DND-41 (cell line): ENCODE measurements at places on chromosomes 16 and 17.
A peak's percentile ranks its signal among the peaks of the same experiment; 100 is the strongest.

DNA sequence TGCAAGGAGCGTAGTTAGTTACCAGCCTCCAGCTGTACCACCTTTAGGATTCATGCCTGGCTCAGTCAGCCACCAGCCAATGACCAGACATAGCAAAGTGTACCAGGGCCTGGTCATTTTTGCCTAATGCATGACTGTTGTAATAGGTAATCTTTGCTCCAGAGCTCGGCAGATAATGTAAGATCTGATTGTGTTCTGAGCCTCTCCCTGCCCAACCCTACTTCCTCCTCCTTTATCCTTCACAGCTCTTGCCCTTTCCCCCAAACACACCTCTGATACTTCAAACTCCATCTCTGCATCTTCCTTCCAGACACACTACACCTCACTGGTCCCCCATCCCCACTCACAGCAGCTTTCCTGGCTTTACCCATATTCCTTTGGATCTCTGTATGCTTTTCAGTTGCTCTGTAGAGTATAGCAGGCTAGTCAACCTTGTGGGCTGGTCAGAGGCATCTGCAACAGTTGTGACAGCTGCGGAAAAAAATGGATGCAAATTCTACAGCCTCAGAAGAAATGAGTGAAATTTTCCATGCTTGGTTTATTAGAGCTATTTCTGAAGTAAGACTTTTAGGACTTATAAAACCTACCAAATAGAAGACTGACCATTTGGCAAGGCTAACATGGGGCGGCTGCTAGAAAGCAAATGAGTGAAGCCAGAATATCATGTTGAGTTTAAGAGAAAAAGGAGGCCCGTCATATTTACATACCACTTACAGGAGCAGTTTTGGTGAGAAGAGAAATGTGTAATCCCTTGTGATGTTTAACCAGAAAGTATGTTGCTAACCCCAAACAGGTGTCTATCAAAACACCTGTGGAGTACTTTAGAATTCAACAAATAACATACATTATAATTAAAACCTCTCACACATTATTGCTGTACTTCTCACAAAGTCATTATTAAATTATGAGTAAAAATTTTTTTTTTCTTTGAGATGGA is 19.9 kb upstream of the C16orf87 start:
- no peaks in the 10 kb centered on the region for H3K27me3 ChIP-seq
- no peaks in the 10 kb centered on the region for H3K4me1 ChIP-seq
- H3K4me3 ChIP-seq, result no peak overlapping the region
- H3K36me3 ChIP-seq, result no peaks in the 10 kb centered on the region
- H3K27ac ChIP-seq, result no peak overlapping the region

GRCh38 chr16:49161191-49161590 is 120.4 kb downstream of the CBLN1 start:
- H3K36me3 ChIP-seq, result no peaks in the 10 kb centered on the region
- no peak overlapping the region for H3K27ac ChIP-seq
- no peaks in the 10 kb centered on the region for H3K27me3 ChIP-seq
- no peak overlapping the region for H3K4me3 ChIP-seq
- DNase-seq, result no peak

DNA sequence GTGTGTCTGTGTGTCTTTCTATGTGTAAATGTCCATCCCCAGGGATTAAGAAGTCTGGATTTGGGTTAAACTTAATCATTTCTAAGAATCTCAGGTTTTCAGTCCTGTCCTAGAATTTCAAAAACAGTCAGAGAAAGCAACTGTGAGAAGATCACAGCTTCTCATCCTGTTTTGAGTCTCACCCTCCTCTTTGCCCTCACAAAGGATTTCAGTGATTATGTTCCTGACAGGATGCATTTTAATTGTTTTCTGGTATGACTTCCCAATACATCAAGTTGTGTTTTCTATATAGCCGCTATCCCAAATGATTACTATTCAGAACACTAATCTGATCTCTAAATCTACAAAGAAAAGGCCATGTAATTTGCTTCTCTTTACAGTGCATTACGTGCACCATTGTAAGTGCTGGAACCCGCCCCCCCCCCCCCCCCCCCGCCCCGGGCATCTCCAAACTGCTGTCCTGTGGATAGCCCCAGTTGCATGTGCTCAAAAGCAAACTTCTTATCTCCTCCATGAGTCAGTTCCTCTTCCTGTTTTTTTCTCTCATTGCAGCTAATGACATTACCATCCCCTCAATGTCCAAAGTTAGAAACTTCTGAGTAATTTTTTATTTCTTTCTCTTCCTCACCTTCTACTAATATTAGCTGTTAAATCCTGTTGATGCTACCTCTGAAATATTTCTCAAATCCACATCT is 73.9 kb downstream of the CDH13 start:
- peaks cover 13% of the 10 kb centered on the region for H3K27me3 ChIP-seq
- H3K4me3 ChIP-seq, result no peak overlapping the region
- H3K4me1 ChIP-seq, result no peaks in the 10 kb centered on the region
- no peak overlapping the region for H3K27ac ChIP-seq
- no peak for DNase-seq
- H3K36me3 ChIP-seq, result no peaks in the 10 kb centered on the region

DNA sequence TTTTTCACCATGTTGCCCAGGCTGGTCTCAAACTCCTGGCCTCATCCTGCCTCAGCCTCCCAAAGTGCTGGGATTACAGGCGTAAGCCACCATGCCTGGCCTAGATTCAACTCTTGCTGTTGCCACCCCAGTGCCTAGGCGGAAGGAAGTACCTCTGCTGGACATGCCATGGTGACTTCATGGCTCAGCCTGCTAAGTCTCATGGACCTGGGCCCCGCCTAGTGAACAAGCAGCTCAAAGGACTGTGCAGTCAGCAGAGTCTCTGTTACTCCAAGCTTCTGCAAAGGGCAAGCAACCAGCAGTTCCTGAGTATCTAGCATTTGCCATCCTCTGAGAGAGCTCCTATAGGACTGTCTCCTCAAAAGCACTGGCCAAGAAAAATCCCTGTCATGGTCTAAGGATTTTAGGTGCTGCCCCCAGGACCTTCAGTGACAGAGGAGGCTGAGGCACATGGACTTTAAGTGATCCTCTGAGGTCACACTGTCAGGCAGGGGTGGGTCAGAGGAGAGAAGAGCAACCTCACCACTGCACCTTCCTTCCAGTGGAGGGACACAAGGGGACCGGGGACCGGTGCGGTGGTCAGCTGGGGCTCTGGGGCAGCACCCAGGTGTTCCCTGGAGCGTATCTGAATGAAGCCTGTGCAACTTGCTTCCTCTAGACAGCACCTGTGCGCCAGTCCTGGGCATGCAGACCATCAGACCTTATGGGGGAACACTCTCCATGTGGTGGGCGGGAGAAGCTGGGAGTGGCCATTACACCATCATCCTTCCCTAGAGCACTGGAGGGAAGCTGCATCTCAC is 71.3 kb downstream of the IL21R start:
- H3K27ac ChIP-seq, result no peak overlapping the region
- no peak overlapping the region for H3K4me3 ChIP-seq
- no peak for DNase-seq
- peaks cover 99% of the 10 kb centered on the region for H3K36me3 ChIP-seq
- H3K4me1 ChIP-seq, result no peaks in the 10 kb centered on the region

GRCh38 chr16:20763461-20764232 is at the start of gene ACSM3:
Gene ACSM3 (plus strand): TSS chr16:20764014. CDS start chr16:20770035, 6,021 bp downstream.
- peak within 1 kb of the TSS; percentile 15; the same call in 1 of the 2 replicates for H3K4me3 ChIP-seq
- peak; percentile 53 for DNase-seq
- H3K36me3 ChIP-seq, result no peaks in the 10 kb centered on the region

DNA sequence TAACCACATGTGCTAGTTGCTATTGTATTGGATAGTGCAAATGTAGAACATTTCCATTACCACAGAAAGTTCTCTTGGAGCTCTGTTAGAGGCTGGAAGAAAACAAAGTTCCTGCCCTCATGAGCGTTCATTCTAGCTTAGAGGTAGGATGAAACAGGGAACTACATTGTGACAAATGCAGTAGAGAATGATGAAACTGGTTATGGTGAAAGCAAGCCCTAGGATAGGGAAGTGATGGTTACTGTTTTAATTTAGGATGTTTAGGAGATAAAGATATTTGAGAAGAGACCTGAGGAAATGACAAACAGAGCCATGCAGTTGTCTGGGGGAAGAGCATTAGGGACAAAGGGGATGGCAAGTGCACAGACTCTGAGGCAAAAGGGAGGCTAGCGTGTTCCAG is 50.7 kb downstream of the AATF start:
- H3K4me1 ChIP-seq, result no peaks in the 10 kb centered on the region
- H3K27ac ChIP-seq, result no peak overlapping the region
- no peak for DNase-seq

GRCh38 chr16:31507929-31508705 is at the start of gene RUSF1:
Gene RUSF1 (minus strand): TSS chr16:31508391. CDS start chr16:31508373, 18 bp downstream.
- peak within 1 kb of the TSS; percentile 88 for H3K4me3 ChIP-seq
- H3K4me1 ChIP-seq, result peaks cover 34% of the 10 kb centered on the region
- no peaks in the 10 kb centered on the region for H3K27me3 ChIP-seq
- peak; percentile 90 for DNase-seq
- peak within 1 kb of the TSS; percentile 88 for H3K27ac ChIP-seq

DNA sequence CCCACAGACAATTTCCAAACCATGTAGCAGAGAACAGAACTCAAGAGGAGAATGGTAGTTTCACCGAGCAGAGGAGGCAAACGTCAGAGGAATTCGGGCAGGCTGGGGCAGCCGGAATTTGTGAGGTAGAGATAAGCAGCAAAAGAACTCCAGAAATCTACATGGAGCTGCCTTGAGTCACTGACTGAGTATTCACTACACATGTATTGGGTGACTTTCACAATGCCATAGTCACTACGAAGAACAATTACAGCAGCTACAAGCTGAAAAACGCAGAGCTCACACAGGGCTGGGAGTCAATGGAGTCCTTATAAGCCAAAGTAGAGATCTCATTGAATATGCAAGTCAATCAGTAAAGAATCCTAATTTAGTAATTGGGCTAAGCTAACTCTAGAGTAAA is 13.4 kb downstream of the CMC2 start:
- H3K36me3 ChIP-seq, result peaks cover 17% of the 10 kb centered on the region; the same call in 1 of the 2 replicates
- no peak overlapping the region for H3K27ac ChIP-seq
- no peaks in the 10 kb centered on the region for H3K4me1 ChIP-seq
- H3K27me3 ChIP-seq, result no peaks in the 10 kb centered on the region
- DNase-seq, result no peak

DNA sequence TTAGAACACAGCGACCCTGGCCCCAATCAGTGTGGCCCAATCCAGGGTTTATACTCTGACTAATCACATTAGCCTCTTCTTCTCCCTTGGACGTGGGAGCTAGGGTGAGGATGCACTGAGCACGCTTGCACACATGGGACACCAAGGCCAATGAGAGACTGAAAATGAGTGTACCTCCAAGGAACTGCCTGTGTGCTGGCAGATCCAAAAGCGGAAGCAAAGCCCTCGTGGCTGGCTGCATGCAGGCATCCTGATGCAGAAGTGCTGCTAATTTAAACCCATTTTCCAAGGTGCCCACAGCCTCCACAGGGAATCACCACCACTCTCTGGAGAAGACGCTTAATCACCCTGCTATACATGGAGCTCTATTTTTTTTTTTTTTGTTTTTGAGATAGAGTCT is 375.3 kb upstream of the XYLT1 start:
- no peak for DNase-seq
- H3K4me3 ChIP-seq, result no peak overlapping the region
- no peaks in the 10 kb centered on the region for H3K4me1 ChIP-seq
- no peaks in the 10 kb centered on the region for H3K36me3 ChIP-seq
- H3K27ac ChIP-seq, result no peak overlapping the region

GRCh38 chr16:80752541-80752940 is 51.9 kb downstream of the CDYL2 start:
- H3K27me3 ChIP-seq, result peaks cover 2% of the 10 kb centered on the region
- DNase-seq, result no peak
- H3K4me3 ChIP-seq, result no peak overlapping the region
- no peaks in the 10 kb centered on the region for H3K4me1 ChIP-seq
